ENCODE measurements at places on chromosomes 12 and 14.

GRCh38 chr14:51989293-51990234 lies at the start of gene RTRAF:
RTRAF (plus strand) TSS chr14:51989546; CDS start chr14:51989640, 94 bp downstream.
- DNase-seq, result peak; percentile 98

GRCh38 chr12:16370096-16370495 lies 22.7 kb downstream of the MGST1 start:
- no peak for DNase-seq

DNA sequence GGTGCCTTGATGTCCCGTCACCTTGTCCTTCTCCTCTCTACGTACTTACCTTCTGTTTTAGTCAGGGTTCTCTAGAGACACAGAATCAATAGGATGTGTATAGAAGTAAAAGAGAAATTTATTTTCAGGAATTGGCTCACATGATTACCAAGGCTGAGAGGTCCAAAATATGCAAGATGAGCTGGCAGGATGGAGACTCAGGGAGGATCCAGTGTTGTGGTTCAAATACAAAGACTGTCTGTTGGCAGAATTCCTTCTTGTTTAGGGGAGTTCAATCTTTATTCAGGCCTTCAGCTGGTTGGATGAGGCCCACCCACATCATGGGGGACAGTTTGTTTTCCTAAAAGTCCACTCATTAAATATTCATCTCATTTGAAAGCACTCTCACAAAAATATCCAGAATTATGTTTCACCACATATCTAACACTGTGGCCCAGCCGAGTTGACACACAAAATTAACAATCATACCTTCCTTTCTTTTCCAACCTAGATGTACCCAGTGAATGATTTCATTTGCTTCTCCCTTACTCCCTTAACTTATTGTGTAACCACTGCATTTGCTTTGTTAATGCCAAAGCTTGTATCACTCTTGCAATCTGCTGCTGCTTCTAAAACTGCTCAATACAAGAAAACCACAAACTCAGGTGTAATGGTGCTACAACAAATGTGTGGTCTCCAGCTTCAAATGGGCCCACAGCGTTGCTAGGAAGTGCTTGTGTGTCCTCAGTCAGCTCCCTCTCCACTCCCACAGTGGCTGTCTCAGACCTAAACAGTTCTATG lies 195.4 kb upstream of the ARHGAP5 start:
- DNase-seq, result no peak

GRCh38 chr12:21001778-21002177 lies 129.2 kb upstream of the SLCO1B1 start:
- DNase-seq, result no peak

DNA sequence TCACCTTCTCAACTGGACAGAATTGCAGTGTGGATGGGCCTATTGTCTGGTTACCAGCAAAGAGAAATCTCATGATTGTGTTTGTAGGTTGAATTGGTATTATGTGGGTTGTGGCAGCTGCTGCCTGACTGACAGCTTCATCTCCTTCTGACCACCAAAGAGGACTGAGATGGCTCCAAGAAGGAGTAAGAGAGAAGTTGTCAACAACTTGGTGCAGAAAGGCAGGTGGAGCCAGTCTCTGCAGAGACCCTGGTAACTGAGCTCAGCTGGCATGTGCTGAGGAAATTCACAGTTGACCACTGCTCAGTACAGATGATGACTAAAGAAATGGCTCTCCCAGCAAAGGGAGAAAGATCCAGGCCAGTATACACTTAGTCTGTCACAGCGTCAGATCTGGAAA lies 240.0 kb upstream of the AMIGO2 start:
- no peak for DNase-seq

- DNase-seq, result peak; percentile 58
These were observed at the start of gene IGF1 for GRCh38 chr12:102480406-102480805. IGF1 (minus strand) TSS chr12:102480563; CDS start chr12:102480381, 182 bp downstream.

DNA sequence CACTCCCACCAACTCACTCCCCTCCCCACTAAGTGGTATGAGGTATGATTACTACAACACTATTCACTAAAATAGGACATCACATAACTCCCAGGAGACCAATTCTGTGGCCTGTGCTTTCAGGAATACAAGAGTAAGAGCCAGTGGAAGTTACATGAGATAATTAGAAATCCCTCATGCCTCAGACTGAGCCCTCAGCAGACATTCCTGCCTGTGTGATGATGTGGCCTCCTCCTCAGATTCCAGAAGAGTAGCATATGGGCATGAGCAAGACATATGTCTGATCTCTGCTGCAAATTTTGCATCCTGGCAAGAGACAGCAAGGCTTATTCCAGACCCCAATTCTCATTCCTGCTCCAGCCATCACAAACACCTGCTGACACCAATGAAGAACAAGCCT lies 46.0 kb upstream of the BMP4 start:
- no peak for DNase-seq

DNA sequence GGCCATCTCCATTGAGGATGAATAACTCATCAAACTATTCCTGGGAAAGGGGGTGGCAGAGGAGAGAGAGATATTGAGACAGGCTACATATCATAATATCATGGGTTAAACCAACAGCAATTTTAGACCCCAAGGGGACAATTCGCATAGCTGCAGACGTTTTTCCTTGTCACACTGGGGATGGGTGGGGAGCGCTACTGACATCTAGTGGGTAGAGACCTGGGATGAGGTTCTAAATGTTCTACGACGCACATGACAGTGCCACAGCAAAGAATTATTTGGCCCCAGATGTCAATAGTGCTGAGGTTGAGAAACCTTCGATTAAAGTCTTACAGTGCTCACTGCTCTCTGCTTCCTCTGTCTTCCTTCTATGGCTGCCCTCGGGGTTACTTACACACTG lies 425.6 kb downstream of the NRXN3 start:
- DNase-seq, result no peak

DNA sequence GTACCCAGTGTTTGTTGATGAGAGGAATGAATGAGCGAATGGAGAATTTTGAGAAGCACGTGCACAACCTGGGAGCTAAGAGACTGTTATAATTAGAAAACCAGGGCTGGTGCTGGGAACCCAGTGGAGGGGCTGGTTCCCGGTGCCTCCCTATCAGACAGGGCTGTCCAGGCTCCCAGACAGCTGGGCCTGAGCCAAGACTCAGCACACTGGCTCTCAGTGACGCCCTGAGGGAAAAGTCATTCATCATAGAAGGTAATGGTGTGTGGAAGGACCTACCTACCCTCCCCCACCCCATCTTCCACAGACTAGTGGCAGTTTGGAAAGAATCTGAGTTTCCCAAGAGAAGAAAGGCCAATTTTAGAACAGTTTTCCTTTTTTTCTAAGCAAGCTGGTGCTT lies 34.7 kb downstream of the KCNA5 start:
- no peak for DNase-seq

GRCh38 chr12:74111688-74112360 lies 425.8 kb upstream of the ATXN7L3B start:
- no peak for DNase-seq

DNA sequence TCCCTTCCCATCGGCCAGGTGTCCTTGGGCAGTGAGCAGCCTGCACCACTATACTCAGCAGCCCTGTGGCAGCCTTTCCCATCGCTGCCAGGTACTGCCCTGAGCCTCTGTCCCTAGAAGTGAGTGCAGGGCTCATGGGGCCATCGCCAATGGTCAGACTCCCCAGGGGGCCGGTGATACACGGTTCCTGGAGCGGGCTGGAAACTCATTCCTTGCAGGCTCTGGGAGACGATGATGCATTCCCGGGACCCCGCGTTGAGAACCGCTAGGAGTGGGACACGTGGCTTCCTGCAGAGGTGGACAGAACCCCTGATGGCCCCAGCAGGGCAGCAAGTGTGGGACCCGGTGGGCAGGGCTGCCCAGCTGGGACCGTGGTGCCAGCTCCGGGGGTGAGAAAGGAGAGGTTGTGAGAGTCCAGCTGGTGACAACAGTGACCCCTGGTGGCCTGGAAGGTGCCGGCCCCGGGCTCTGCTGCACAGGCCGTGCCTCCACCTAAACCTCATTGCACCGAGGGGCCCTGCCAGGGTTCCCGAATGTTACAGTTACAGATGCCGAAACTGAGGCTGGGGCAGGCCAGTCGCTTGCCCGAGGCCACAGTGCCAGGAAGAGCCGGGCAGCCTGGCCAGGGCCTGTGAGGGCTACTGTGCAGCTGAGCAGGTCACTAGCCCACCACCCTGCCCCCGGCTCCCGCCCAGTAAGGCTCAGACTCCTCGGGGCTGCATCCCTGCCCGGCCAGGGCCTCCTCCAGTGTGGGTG lies 33.8 kb downstream of the FBRSL1 start:
- DNase-seq, result peak; percentile 91

GRCh38 chr14:74824997-74825396 lies 50.9 kb downstream of the PROX2 start:
- DNase-seq, result no peak

- DNase-seq, result no peak
These were observed 78.3 kb downstream of the GSC start for GRCh38 chr14:94691660-94692034.

GRCh38 chr14:67680121-67680602 lies 5.7 kb upstream of the VTI1B start:
- DNase-seq, result peak; percentile 78

- DNase-seq, result no peak
These were observed 3.4 kb downstream of the PNP start for GRCh38 chr14:20472536-20473169.

DNA sequence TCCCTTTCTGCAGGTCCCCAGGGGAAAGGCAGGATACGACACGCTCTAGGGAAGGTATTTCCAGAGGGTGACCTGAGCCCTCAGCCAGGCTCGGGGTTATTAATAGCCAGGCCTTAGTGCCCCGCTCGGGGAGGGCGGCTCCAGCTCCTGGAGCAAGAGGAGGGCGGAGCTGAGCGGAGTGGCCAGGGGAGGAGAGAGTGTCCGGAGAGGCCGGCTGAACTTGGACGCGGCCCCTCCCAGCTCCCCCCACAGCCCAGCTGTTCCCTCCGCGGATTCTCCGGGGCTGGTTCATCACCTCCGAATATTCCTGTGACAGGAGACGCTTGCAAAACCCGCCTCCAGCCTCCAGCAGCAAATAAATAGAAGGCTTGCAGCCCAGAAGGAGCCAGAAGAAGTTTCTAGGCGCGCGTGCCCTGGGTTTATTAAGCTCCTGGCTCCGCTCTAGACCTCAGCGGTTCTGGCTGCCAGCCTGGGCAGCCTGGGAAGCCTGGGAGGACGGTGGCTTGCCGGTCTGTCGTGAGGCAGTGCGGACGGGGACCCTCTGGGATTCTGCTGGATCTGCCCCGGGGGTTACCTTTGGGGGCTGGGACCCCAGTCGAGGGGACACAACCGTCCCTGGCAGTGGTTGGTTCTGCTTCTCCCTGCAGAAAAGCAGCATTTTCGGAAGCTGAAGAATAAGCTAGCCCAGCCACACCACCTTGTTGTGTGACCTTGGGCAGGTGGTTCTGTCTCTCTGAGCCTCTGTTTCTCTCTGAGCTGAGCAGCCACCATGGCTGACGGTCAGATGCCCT lies at the start of gene HSPB8:
HSPB8 (plus strand) TSS at position 388 of the 791 bp plus-strand sequence; CDS start at position 770, 382 bp downstream.
- DNase-seq, result no peak

- DNase-seq, result no peak
These were observed 112.2 kb downstream of the CACNA1C start for GRCh38 chr12:2165021-2165420.

DNA sequence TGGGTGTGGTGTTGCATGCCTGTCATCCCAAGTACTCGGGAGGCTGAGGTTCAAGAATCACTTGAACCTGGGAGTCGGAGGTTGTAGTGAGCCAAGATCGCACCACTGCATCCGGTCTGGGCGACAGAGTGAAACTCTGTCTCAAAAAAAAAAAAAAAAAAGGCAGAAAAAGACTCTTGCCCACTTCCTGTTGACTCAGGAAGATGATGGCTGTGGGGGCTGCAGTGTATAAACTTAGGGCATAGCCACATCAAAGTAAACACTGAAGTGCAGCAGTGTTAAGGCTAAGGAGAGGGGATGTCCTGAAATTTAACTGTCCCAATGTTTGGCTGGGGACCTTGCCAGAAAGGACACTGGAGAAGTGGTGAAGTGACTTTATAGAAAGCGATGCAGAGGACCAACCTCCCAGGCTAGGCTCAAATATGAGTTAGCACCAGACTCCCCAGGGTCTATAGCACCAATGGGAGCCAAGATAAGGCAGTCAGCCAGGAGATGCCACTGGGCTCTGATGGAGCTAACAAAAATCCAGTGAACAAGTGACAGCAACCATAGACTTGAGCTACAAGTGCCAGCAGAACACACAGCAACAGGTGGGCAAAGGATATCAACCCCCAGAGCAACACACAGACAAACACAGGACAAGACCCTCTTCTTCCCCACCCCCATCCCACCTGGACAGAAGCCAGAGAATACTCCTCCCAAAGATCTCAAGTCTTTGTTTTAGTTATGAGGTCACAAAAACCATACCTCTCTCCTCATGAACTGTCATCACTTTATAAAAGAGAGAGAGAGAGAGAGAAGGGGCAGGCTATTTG lies 28.0 kb downstream of the NELL2 start:
- DNase-seq, result peak; percentile 89

DNA sequence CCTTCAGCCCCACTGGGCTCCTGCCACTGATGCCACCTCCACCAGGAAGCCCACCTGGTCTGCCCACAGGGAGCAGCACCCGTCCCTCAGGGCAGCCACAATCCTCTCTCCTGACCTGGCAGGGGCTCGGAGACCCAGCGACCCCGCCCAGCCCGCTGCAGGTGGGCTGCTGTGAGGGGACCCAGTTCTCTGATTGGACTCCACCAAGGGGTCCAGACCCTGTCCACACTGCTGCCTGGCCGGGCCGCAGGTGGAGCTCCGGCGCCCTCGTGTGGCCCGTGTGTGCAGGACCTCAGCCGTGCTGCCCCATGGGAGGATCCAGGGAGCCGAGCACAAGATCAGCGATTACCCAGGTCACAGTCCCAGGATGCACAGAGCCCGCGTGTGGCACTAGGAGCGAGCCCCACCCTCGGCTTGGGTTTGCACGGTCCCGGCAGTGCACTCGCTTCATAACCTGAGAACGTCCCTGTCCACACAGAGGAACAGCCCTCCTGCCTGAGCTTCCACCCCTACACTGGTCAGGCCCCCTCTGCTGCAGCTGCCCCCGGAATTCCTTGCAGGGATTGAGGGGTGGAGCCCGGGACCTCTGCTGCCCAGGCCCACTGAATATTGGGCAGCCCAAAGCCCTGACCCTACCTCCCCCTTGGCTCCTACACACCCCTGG lies 35.4 kb upstream of the TMEM179 start:
- DNase-seq, result peak; percentile 84

DNA sequence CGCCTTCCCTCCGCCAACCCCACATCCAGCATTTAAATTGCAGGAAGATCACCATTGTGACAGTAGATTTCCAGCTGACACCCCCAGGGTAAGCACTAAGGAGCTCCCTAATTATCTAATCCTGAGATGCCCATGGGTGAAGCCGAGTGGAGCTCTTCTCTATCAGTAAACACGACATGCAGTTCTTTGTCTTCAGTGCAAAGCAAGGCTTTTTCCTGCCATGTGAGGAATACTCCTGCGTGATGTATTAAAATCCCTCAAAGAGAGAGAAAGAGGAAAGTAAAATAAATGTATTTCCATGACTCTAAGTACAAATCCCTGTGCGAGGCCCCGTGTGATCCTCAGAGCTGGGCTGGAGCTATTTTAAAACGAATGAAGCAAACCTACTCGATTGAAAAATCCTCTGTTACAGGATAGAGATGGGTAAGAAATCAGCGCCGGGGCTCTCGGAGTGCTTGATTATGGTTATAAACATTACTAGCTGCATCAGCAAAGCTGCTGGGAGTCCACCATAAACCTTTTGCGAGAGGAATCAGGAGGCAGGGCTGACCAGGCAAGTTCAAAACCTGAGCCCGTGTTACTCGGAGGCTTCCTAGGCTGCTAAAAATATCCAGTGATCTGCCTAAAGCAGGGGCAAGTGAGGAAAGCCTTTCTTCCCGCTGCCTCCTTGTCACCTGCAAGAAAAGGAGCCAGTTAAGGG lies 61.5 kb downstream of the MAP1LC3B2 start:
- no peak for DNase-seq

GRCh38 chr12:7959701-7960121 lies 23.7 kb upstream of the SLC2A3 start:
- DNase-seq, result peak; percentile 90

GRCh38 chr14:75822522-75823141 lies 159.2 kb downstream of the TGFB3 start:
- DNase-seq, result no peak
